A172 (cell line): ENCODE measurements at places on chromosomes 2 and 18.

DNA sequence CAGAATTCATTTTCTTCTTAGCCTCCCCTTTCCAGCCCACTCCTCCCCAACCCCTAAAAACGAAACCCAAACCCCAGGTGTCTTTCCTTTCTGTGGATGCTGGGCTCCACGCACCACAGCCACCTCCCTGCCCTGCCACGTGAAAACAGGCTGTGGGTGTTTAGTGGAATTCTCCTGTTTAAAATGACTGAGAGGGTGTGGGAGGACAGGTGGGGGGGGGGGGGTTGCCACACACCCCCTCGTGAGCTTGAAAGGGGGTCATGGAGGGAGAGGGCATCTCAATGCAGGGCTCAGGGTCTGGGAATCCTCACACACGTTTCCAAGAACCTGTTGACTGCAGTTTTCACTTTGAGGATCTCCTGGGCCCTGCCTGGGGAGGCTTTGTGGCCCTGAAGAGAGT, 110.3 kb downstream of the FAM210A start:
- DNase-seq = no peak

DNA sequence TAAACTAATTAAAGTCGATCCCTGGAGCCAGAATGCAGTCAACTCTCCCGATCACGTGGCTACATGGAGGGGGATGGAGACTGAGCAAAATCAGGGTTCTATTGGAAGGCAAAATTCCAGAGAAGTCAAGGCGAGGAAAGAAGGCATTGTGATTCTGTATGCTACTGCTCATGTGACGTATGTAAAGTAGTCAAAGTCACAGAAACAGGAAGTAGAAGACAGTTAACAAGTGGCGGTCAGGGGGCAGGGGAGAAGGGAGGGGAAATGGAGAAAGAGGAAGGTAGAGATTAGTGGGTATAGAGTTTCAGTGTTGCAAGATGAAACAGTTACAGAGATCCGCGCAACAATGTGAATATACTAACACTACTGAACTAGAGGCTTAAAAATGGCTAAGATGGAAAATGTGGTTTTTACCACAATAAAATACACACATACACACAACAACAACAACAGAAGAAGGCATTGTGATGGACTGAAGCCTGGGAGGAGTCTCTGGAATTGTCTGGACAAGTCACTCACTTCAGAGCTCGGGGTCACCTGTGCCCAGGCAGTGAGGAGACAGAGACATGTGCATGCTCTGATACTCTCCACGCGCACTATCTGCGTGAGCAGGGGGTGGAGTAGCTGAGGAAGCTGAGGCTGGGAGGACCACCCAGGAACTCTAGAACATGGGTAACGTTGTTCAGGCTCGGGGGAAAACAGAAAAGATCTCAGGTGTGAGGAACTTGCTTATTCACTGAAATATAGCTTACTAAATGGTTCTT, 89.9 kb upstream of the CDCA7 start:
- DNase-seq = no peak

DNA sequence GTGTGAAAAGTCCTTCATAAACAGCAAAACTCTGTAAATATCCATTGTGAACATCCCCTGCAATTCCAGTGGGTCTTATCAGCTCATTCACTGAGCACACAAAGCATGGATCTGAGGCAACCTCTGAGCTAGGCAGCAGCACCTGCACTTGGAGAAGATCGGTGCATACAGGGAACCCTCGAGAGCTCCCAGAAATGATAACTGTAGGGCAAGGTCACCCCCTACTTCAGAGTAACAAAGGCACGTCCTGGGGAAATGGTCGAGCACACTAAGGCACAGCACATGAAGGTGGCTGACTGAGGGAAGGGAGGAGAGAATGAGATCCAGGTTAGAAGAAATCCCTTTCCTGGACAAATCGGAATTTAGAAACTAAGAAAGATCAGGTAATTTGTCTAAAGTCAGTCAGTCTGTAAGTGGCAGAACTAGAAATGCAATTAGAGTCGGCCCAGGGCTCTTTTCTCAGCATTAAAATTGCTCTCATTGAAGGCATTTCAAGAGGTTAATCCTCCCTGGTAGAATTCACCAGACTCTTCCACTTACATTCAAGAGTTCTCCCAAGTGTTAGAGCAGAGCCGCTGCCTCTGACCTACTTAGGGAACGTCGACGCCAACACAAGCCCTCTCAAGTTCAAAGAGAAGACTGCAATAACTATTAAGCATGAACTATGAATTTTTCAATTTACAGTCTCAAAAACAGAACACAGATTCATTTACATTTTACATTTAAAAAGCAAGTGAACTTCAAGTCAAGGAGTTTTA, 45.9 kb downstream of the PXDN start:
- DNase-seq = no peak

DNA sequence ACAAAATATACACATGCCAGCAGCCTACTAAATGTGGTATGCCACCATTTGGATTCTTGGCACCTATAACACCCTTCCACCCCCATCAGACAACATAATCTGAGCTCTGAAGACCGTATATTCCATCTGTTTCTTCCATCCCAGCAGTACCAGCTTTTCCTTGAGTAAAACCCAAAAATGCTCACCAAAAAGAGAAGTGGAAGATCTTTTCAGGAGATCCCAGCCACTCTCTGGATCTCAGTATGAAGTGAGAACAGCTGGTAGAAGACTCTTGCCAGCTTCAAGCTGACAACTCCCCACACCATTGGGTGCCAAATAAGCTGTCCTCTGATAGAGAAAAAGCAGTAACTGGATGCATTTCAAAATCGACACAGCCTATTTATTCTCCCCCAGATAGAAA, 22.6 kb downstream of the REG1B start:
- DNase-seq = no peak

DNA sequence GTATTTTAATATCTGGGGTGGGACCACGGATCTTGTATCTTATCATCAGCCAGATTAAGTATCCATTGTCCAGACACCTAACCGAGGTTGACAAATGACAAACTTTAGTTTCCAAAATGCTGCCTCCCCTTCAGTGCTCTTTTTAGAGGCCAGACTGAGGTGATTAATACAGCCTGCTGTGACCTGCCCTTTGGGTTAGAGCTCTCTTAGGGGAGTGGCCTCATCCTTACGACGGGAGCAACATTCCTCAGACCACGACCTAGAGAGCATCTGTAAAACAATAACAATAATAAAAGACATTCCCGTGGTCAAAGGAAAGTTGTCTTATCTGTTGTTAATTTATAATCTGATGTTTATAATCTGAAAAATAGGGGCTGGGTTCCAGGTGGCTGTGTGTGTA, 405.3 kb downstream of the LPIN1 start:
- DNase-seq = no peak

GRCh38 chr2:215420471-215420935, 15.4 kb downstream of the FN1 start:
- DNase-seq = no peak

- DNase-seq = peak; percentile 77
These were observed 144.3 kb upstream of the SERTAD2 start for GRCh38 chr2:64797881-64798575.

- DNase-seq = peak; percentile 73
These were observed at the start of gene STK39 for GRCh38 chr2:168247341-168248261. Gene STK39 (minus strand): TSS chr2:168247595. CDS start chr2:168247435, 160 bp downstream.

- DNase-seq = no peak
These were observed 424.9 kb downstream of the PID1 start for GRCh38 chr2:228846161-228846560.

DNA sequence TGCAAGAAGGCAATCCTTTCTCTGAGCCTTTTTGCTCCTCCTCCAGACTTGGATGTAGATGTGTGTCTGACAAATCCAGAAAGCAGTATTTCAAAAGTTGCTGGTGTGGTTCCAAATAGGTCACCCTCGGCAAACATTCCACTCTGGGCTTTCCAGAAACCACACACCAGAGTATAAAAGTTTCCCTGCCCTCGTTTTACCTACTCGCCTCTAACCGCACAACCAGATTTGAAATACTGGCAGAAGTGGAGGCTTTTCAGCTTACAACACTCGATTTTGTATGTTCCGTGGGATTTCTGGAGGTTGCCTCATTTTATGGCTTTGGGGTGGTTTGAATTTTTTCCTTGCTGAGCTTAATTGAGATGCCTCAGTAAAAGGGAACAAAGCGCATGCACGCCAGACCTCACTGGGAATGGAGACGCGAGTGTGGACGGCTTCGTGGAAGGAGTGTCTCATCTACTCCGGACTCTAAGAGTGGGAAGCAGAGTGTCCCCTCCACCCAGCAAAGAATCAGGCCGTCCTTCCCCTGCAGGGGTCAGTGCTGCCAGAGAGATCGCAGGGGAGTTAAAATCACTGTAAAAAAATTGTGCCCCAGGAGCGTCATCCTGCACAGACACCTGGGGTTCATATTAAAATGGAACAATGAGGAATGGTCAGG, 44.0 kb upstream of the RPL31 start:
- DNase-seq = peak; percentile 83
